ENCODE measurements at places on chromosomes 4 and X.

DNA sequence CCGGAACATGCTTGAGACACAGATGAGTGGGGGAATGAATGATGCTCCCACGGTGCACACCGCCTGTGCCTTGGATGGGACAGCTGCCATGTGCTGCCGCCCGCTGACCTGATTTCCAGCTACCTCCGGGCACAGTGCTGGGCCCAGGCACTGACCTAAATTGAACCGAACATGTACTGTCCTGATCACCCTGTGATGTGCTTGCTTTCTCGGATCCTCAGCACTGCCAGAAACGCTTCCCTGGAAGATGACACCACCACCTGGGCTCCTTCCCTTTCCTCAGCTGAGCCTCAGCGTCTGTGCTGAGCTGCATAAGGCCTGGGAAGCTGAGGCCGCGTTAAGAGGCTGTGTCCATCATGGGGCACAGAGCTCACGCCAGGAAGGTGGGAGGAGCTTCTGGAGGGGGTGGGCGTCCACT, 39.3 kb upstream of the MXD4 start:
- DNase-seq: no peak

DNA sequence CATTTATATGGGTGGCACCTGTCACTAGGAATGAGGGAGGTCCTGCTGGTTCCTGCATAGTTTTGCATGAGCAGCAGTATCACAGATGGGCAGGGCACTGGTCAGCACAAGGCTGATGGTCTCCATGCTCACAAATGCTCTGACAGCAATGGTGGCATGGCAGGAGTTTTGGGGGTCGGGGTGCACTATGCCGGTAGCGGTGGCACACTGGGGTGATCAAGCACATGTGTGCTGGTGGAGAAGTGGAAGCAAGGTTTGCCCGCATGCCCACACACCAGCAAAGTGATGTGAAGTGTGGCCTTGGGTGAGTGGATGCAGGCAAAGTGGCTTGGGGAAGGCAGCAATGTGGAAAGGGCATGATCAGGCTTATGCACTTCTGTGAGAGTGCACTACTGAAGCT, 60.5 kb upstream of the MAGEE1 start:
- no peak for DNase-seq

DNA sequence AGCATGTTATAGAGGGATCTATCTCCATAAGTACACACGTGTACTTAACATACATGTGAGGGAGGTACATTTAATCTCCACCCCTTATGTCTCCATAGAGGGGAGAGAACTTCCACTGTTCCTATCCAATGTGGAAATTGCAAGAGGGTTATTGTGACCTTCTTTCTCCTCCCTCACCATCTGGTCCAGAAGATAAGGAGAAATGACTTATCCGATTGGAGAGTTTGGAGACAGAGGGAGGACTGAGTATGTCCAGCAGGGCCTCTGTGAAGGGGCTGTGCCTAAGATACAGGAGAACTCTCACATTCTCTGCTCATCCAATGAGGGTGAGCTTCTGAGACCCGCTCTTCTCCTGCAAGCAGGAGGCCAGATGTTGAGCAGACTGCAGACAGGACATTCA, 113.1 kb downstream of the QDPR start:
- no peak for DNase-seq

- DNase-seq: no peak
These were observed 56.4 kb downstream of the SPCS3 start for GRCh38 chr4:176376032-176376614.

GRCh38 chr4:5755161-5755560, 44.2 kb downstream of the EVC start:
- DNase-seq: no peak

GRCh38 chrX:73214426-73215094, at the start of gene NAP1L2:
TSS of gene NAP1L2 (minus strand) at chrX:73214851. CDS start at chrX:73214492, 359 bp downstream.
- DNase-seq: no peak

DNA sequence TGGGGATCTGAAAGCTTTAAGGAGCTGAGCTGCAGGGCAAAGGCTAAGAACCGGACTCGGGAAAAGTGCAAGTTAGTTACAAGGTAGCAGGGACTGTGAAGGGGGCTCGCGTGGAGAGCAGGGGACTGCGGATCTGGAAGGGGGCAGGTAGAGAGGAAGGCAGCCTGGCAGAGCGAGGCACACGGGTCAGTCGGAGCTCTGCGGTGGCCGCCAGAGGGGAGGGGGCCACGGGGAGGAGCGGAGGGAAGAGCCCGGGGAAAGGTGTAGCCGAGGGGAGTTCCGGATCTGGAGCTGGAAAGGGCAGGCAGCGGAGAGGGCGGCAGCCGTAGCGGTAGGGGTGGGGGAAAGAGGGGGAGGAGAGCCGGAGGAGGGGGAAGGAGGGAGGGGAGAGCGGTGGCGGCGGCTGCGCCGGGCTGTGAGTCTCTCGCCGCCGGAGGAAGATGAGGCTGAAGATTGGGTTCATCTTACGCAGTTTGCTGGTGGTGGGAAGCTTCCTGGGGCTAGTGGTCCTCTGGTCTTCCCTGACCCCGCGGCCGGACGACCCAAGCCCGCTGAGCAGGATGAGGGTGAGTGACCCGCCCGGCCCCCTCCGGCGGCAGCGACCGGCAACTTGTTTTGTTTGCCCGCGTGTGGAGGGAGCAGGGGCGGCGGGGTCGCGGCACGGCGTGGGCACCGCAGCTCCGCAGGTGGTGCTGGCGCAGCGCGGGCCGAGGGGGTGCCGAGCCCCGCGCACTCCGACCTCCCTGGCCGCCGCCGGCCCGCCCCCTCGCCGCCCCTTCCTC, at the start of gene GALNT7:
Gene GALNT7, plus strand, starts transcription at position 416 of the 782 bp plus-strand sequence. Its CDS starts 25 bp downstream, at position 441.
- peak; percentile 23 for DNase-seq

DNA sequence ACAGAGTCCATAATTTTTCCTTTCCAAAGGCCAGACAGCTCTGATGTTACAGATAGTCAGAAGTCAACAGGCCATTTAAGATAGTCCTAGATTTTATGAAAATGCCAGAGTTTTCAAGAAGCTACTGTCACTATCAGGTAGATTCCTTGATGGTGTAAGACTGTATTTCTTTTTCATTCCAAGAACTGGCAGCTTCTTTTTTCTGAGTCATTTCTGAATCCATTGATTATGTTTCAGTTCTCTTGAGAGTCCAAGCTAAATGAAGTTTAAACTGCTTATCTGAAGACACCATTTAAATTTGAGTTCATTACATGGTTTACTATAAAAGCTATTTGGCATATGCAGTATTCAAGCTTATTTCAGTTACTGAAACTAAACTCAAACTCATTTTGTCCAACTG, 44.6 kb downstream of the RASSF6 start:
- DNase-seq: no peak

DNA sequence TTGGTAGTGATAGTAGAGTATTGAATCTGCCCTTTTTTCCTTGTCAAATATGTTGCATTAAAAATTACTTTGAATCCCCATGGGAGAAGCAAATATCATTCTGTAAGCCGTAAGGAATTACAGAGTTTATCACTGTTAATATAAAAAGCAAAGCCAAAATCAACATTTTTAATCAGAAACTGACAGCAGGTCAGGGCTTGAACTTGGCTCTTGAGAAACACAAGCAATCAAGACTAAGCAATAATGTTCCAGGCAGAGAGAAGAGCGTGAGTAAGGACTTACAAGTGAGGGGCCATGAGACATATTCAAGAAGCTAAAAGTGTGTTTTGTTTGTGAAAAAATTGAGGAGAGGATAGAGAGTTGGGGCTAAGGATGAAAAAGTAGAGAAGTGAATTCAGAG, 68.2 kb downstream of the ARHGAP6 start:
- no peak for DNase-seq

DNA sequence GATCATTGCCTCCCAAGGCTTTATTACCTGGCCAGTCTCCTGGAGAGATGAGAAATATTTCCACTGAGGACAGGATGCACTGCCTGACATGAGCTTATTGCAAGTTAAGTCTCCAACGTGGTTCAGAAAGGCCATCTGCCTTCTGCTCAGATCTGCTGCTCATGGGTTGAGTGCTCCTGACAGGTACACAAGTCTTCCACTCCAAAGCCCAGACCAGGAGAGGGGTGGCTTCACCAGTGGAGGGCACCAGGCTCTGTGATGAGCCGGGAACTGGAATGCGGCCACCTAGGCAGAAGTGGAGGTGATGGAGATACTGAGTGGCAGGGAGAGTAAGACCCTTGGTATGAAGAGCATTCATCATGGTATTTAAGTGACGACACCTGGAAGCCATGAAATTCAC, 79.5 kb upstream of the IRF2 start:
- no peak for DNase-seq

Measured in stimulated activated CD8-positive, alpha-beta memory T cell treated with anti-CD3 and anti-CD28 coated beads, Interleukin-4, amount 100 ng/mL, for 1 hour (primary cell).